NCI-H524 (cell line): ENCODE measurements at places on chromosomes 1 and 21.
A peak's percentile ranks its signal among the peaks of the same experiment; 100 is the strongest.

- peak; percentile 81 for DNase-seq
These were observed 90.5 kb downstream of the LAMC2 start for GRCh38 chr1:183276386-183277080.

- DNase-seq = no peak
These were observed 11.5 kb downstream of the SLC2A7 start for GRCh38 chr1:9014475-9015375.

DNA sequence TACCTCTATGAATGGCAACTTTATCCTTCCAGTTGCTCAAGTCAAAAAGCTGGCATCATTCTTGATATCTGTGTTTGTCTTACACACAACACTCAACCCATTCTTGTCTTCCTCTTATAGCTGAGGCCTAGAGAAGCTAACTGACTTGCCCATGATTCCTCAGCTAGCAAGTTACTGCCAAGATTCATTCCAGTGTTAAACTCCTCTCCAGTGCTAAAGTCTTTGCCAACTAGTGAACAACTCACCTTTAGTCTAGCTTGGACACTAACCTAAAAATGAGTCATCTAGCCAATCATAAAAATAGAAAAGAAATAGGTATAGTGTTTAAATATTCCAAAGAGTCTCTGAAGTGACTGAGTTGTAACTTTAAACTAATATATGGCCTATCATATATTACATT lies 45.6 kb upstream of the RGS2 start:
- no peak for DNase-seq

GRCh38 chr21:21286170-21286798 lies 288.1 kb downstream of the NCAM2 start:
- no peak for DNase-seq

GRCh38 chr1:32377541-32378220 lies 15.3 kb downstream of the TSSK3 start:
- DNase-seq = no peak

GRCh38 chr1:236465231-236465958 lies 58.4 kb upstream of the LGALS8 start:
- DNase-seq = no peak

GRCh38 chr1:1622010-1622787 lies 6.9 kb downstream of the MIB2 start:
- DNase-seq = no peak

DNA sequence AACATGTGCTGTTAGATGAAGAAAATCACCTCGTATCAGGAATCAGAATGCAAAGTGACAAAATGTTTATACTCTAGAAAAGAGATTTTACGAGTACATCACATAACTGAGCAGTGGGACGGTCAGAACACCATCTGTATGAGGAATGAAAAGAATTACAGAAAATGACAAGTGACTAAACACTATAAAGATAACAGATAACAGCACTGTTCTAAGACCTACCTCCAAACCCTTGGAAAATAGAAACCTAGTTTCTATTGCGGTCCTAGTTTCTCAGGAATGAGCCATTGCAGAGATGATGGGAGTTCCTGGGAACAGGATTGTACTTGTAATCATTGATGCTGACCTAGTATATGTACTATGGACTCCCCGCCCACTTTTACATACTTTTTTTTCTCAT lies 839.4 kb upstream of the ADAMTS5 start:
- DNase-seq = no peak

- DNase-seq = no peak
These were observed 63.9 kb downstream of the CAPN2 start for GRCh38 chr1:223776075-223776814.

DNA sequence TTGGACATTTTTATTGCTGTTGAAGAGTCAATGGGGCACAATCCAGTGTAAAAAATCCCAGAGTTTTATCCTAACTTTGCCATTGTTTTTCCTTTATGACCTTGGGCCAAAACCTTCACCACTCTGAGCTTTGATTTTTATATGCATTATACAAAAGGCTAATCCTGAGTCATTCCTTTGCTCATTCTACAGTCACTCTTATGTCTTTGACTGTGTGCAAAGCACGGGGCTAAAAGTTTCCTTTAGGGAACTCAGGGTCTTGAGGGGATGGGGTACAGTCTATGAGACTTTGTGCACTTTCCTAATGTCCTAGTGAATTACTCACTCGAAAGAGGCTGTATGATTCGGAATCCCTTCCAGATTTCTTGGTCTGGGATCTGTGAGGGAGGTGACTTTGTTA lies 543.2 kb upstream of the CAMK1G start:
- DNase-seq = no peak

- DNase-seq = no peak
These were observed 22.4 kb upstream of the SRRM1 start for GRCh38 chr1:24620678-24621077.
